ENCODE measurements at places on chromosomes 4 and X. TPM values are rescaled to one million over a fixed set of nuclear protein-coding genes. Genes with fewer than 3 reads are reported as not detected.

GRCh38 chr4:88003261-88003660, 4.2 kb upstream of the PKD2 start:
- DNase-seq, result no peak
- H3K4me1 ChIP-seq, result peaks cover 31% of the 10 kb centered on the region
- H3K27ac ChIP-seq, result peak overlapping the region; percentile 78
- H3K27me3 ChIP-seq, result no peaks in the 10 kb centered on the region
- H3K4me3 ChIP-seq, result peak overlapping the region; percentile 34
- no peaks in the 10 kb centered on the region for H3K36me3 ChIP-seq

GRCh38 chrX:10501611-10502010, 118.8 kb downstream of the MID1 start:
- H3K36me3 ChIP-seq, result no peaks in the 10 kb centered on the region
- no peaks in the 10 kb centered on the region for H3K4me1 ChIP-seq

DNA sequence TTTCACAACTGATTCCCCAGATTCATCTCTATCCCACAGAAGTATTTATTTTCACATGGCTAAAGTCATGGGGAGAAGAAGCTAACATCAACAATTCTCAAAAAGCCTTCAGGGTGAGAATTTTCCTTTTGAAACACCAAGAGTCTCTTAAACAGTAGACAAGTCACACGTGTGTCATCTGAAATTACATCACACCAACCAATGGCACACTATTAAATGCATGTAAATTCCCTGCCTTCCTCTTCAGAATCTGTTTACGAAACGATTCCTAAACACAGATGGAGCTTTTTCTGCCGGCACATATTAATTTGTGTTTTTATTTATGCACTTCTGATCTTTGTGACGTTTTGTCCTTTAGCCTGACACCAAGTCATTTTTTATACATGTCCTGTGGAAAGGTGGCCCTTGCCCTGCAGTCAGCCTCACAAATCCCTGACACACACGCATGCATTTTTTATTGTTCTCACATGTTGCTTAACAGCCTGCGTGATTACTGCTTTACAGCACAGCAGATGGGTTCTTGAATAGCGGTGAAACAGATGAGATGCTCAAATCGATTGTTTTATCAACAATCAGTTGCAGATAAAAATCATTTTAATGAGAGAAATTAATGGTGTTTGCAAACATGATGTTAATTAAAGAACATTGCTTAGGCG, 735.9 kb upstream of the TENM3 start:
- no peaks in the 10 kb centered on the region for H3K36me3 ChIP-seq
- no peak overlapping the region for H3K4me3 ChIP-seq
- no peaks in the 10 kb centered on the region for H3K27me3 ChIP-seq
- H3K27ac ChIP-seq, result no peak overlapping the region
- H3K4me1 ChIP-seq, result no peaks in the 10 kb centered on the region

- H3K4me1 ChIP-seq, result no peaks in the 10 kb centered on the region
- DNase-seq, result no peak
- H3K27me3 ChIP-seq, result no peaks in the 10 kb centered on the region
- H3K27ac ChIP-seq, result no peak overlapping the region
- H3K36me3 ChIP-seq, result no peaks in the 10 kb centered on the region
Observed at GRCh38 chr4:25835384-25835783, 27.4 kb downstream of the SEL1L3 start.

- no peak overlapping the region for H3K4me3 ChIP-seq
- H3K27ac ChIP-seq, result no peak overlapping the region
- no peaks in the 10 kb centered on the region for H3K4me1 ChIP-seq
- DNase-seq, result no peak
- H3K36me3 ChIP-seq, result no peaks in the 10 kb centered on the region
- H3K27me3 ChIP-seq, result no peaks in the 10 kb centered on the region
Observed at GRCh38 chr4:174425669-174426068, 96.6 kb downstream of the HPGD start.

GRCh38 chr4:56450342-56450741, 14.3 kb downstream of the PAICS start:
- no peak overlapping the region for H3K4me3 ChIP-seq
- DNase-seq, result no peak
- H3K4me1 ChIP-seq, result no peaks in the 10 kb centered on the region
- no peaks in the 10 kb centered on the region for H3K27me3 ChIP-seq
- H3K27ac ChIP-seq, result no peak overlapping the region

- H3K36me3 ChIP-seq, result no peaks in the 10 kb centered on the region
- no peak overlapping the region for H3K4me3 ChIP-seq
- no peak for DNase-seq
- no peaks in the 10 kb centered on the region for H3K4me1 ChIP-seq
- no peaks in the 10 kb centered on the region for H3K27me3 ChIP-seq
- no peak overlapping the region for H3K27ac ChIP-seq
Observed at GRCh38 chr4:75101906-75102786, 169.2 kb downstream of the PARM1 start.

- no peaks in the 10 kb centered on the region for H3K36me3 ChIP-seq
- H3K4me1 ChIP-seq, result no peaks in the 10 kb centered on the region
- H3K27ac ChIP-seq, result no peak overlapping the region
- no peaks in the 10 kb centered on the region for H3K27me3 ChIP-seq
- H3K4me3 ChIP-seq, result no peak overlapping the region
Observed at GRCh38 chr4:140888054-140888453, 131.9 kb upstream of the TBC1D9 start.

DNA sequence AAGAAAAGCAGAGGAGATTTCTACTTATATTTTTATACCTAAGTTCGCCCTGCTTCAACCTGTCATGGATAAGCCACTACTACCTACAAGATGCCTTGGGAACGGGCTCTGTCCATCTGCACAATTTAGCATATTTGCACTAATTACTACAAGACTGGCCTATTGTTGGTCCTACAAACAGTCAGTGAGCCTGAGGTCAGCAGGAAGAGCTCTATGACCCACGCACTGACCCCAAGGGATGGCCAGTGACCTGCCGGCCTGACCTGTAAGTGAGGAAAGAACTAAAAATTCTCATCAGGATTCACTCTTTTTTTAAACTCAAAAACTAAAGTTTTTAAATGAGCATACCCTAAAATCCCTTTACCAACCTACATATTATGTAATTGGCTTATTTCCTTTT, 142.0 kb downstream of the COL25A1 start:
- no peaks in the 10 kb centered on the region for H3K4me1 ChIP-seq
- H3K36me3 ChIP-seq, result no peaks in the 10 kb centered on the region
- H3K4me3 ChIP-seq, result no peak overlapping the region
- DNase-seq, result no peak
- no peak overlapping the region for H3K27ac ChIP-seq

GRCh38 chrX:13153796-13154195, 109.4 kb upstream of the FAM9C start:
- no peak overlapping the region for H3K27ac ChIP-seq
- H3K4me1 ChIP-seq, result no peaks in the 10 kb centered on the region
- H3K36me3 ChIP-seq, result no peaks in the 10 kb centered on the region
- no peaks in the 10 kb centered on the region for H3K27me3 ChIP-seq
- no peak for DNase-seq
- H3K4me3 ChIP-seq, result no peak overlapping the region

GRCh38 chrX:113297437-113297836, 456.8 kb upstream of the AMOT start:
- H3K4me1 ChIP-seq, result no peaks in the 10 kb centered on the region
- DNase-seq, result no peak
- H3K36me3 ChIP-seq, result no peaks in the 10 kb centered on the region
- H3K27ac ChIP-seq, result no peak overlapping the region
- H3K27me3 ChIP-seq, result no peaks in the 10 kb centered on the region

DNA sequence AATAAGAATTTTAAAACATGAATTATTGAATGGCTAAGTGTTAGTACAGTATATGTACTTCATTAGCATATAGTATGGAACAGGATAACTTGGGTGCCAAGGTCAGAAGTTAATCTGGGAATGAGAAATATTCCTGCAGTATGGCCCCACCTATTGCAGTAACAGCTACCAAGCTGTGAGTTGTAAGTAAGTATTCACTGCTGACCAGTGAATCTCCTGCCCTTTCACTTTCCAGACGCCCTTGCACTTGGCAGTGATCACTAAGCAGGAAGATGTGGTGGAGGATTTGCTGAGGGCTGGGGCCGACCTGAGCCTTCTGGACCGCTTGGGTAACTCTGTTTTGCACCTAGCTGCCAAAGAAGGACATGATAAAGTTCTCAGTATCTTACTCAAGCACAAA, 105.1 kb downstream of the NFKB1 start:
- no peak overlapping the region for H3K27ac ChIP-seq
- H3K4me1 ChIP-seq, result no peaks in the 10 kb centered on the region
- no peak overlapping the region for H3K4me3 ChIP-seq

GRCh38 chr4:98935633-98936032, 6.7 kb upstream of the EIF4E start:
- no peak for DNase-seq
- H3K27me3 ChIP-seq, result no peaks in the 10 kb centered on the region
- H3K4me3 ChIP-seq, result no peak overlapping the region
- H3K27ac ChIP-seq, result no peak overlapping the region

DNA sequence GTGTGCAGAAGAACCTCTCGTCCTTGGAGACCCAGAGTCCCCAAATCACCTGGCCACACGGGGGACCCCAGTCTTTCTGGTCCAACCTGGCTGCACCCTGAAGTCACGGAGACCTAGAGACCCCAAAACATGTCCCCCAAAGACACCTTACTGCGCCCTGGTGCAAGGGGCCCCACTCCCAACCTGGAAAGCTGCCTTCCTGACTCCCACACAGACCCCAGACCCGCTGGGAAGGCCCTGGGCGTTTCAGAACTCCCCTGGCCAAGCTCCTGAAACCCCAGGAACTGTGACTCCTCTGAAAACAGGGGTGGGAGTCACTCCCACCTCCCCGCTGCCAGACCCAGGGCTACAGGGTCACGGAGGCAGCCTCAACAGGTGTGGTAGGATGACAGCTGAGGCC, 12.7 kb upstream of the SHOX start:
- no peaks in the 10 kb centered on the region for H3K27me3 ChIP-seq
- H3K4me3 ChIP-seq, result no peak overlapping the region
- H3K4me1 ChIP-seq, result no peaks in the 10 kb centered on the region
- no peak overlapping the region for H3K27ac ChIP-seq
- no peaks in the 10 kb centered on the region for H3K36me3 ChIP-seq

- DNase-seq, result no peak
- no peak overlapping the region for H3K27ac ChIP-seq
- no peaks in the 10 kb centered on the region for H3K4me1 ChIP-seq
- H3K36me3 ChIP-seq, result no peaks in the 10 kb centered on the region
Observed at GRCh38 chrX:46255046-46255445, 290.2 kb downstream of the ZNF674 start.

DNA sequence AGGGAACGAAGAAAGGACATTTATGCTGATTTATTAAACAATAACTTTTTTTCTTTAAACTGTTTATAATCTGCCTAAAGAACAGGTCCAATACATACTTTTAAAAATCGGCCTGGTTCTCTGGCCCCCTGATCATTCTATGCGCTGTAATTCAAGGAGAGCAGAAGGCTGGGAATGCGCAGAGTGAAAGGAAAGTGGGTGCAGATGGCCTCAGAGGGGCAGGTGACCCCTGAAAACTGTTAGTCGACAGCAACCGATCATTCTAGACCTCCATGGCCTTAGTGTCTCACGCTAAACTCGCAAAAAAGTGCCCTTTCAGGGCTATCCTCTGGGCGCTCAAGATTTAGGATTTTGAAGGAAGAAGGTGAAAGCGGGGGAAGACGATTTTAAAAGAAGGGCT, 2.2 kb downstream of the PDE5A start:
- no peaks in the 10 kb centered on the region for H3K27me3 ChIP-seq
- DNase-seq, result no peak
- H3K4me3 ChIP-seq, result peak overlapping the region; percentile 86
- no peaks in the 10 kb centered on the region for H3K4me1 ChIP-seq
- H3K36me3 ChIP-seq, result no peaks in the 10 kb centered on the region

GRCh38 chrX:36974911-36975310, 33.3 kb upstream of the FAM47C start:
- no peak overlapping the region for H3K27ac ChIP-seq
- no peaks in the 10 kb centered on the region for H3K36me3 ChIP-seq
- H3K27me3 ChIP-seq, result no peaks in the 10 kb centered on the region
- H3K4me3 ChIP-seq, result no peak overlapping the region
- H3K4me1 ChIP-seq, result no peaks in the 10 kb centered on the region

- peak; percentile 71 for DNase-seq
- H3K4me1 ChIP-seq, result no peaks in the 10 kb centered on the region
- H3K27ac ChIP-seq, result peak overlapping the region; percentile 27
Observed at GRCh38 chrX:39196192-39197102, 395.2 kb downstream of the MID1IP1 start.

DNA sequence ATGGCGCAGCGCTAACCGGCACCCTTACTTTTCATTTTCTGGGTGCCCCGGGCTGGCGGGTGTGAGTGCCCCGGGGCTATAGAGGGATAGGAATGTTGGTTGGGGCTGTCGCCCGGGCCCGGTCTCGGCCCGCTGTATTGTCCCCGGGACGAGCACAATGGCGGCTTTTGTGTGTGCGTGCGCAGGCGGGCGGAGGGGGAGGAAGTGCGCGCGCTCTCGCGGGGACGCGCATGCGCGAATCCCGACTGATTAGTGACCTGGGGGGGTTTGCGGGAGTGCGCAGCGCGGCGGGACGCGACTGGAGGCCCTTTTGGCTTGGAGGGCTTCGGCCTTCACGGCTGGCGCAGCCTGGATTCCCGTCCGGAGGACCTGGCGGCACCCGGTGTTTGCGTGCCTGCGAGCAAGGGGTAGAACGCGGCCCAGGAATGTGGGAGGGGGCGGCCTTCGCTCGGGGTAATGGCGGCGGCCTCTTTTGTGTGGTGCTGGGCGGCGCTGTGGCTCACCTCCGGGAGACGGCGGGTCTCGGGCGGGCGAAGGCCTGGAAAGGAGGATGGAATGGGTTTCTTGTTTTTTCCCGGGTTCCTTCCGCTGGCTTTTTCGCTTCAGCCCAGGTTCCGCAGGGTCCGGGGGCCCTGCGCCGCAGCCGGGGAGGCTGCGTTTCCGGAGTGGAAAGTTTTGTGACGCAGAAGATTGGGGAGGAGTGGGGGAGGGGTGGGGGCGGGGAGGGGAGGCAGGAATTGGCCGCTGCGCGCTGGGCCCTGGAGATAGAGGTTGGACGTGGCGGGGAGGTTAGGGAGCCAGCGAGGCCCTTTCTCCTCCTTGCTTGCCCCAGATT, 618 bp downstream of the DDX3X start:
- H3K4me1 ChIP-seq, result peaks cover 11% of the 10 kb centered on the region
- H3K27me3 ChIP-seq, result no peaks in the 10 kb centered on the region
- H3K4me3 ChIP-seq, result peak overlapping the region; percentile 82
- H3K27ac ChIP-seq, result peak overlapping the region; percentile 100
- DNase-seq, result peak; percentile 67

GRCh38 chrX:40863671-40864070, 128.3 kb upstream of the MED14 start:
- DNase-seq, result no peak
- H3K4me1 ChIP-seq, result no peaks in the 10 kb centered on the region

GRCh38 chr4:30753316-30753715, 33.1 kb downstream of the PCDH7 start:
- H3K4me3 ChIP-seq, result no peak overlapping the region
- no peaks in the 10 kb centered on the region for H3K4me1 ChIP-seq
- H3K36me3 ChIP-seq, result no peaks in the 10 kb centered on the region
- H3K27me3 ChIP-seq, result no peaks in the 10 kb centered on the region
- DNase-seq, result no peak

LEF1 gene
- not detected for total RNA-seq

SPATA18 gene
- 0.32 TPM for total RNA-seq

HELT gene
- total RNA-seq, result not detected

MGAT4D gene
- not detected for total RNA-seq

MEPE gene
- total RNA-seq, result not detected

CT45A10 gene
- not detected for total RNA-seq

ARHGAP24 gene
- 13.9 TPM for total RNA-seq

CRMP1 gene
- 1.9 TPM for total RNA-seq

SUV39H1 gene
- total RNA-seq, result 0.21 TPM

APLN gene
- 2.2 TPM for total RNA-seq
